Panc1 (cell line): ENCODE measurements at places on chromosomes 16 and 17. TPM values are rescaled to one million over a fixed set of nuclear protein-coding genes. Genes with fewer than 3 reads are reported as not detected.

DNA sequence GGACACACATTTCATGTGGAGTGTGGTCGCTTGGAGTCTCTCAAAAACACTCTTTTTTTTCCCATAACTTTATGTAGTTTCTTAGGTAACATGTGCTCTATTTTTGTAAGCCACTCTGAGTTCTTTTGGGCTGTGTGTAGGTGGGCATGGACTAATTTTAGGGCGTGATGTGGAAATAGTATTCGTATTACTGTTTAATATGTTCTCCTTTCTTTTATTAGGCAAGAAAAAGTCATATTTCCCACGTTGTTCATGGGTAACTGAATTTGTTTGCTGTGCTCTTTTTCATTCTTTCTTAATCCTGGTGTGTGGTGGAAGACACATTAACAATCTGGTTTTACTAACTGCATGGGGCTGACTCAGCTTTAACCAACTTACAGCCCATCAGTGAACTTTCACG is 27.4 kb downstream of the NDEL1 start:
- DNase-seq: no peak
- peaks cover 11% of the 10 kb centered on the region for H3K36me3 ChIP-seq
- no peak overlapping the region for H3K4me3 ChIP-seq
- no peaks in the 10 kb centered on the region for H3K4me1 ChIP-seq
- no peak overlapping the region for H3K27ac ChIP-seq
- no peaks in the 10 kb centered on the region for H3K27me3 ChIP-seq

- no peak for DNase-seq
- no peaks in the 10 kb centered on the region for H3K36me3 ChIP-seq
- no peak overlapping the region for H3K27ac ChIP-seq
- no peaks in the 10 kb centered on the region for H3K4me1 ChIP-seq
Measured at GRCh38 chr16:50598256-50598894, 50.2 kb downstream of the NKD1 start.

CDR2L gene
- 32.0 TPM for total RNA-seq

CCL17 gene
- not detected for total RNA-seq

DNA sequence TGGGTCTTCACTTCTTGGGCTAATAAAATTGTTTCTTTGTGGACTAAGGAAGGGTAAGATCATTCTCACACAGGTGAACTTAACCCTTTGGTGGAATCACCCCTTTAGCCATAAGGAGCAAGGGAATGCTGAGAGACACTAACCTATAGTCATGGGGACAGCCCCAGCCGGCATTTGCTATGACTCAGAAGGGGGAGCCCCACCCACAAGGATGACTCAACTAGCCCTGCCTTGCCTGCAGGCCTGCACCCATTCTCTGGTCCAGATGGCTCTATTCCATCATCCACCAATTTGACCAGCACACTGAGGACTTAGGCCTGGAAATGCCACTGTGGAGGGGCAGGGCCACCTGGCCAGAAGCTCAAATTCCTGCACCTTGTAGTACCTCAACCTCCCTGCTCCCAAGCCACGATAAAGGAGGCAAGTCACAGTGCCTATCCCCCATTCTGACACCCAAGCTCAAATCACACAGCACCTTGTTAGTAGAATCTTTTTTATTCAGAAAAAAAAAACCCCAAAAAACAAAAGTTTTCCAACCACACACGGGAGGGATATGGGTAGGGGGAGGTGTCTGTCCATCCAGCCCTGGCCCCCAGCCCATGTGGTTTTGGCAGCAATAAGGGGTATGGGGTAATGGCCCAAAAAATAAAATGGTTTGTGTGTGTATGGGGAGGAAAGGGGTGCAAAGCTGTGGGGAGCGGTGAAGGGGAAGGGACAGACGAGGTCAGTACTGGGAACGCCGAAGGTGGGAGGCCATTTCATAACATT is 3.0 kb downstream of the PFN1 start:
- peaks cover 28% of the 10 kb centered on the region for H3K4me1 ChIP-seq
- peaks cover 14% of the 10 kb centered on the region for H3K36me3 ChIP-seq
- peak; percentile 83 for DNase-seq
- H3K27ac ChIP-seq: peak overlapping the region; percentile 94

BICDL2 gene
- total RNA-seq: 0.21 TPM

- H3K4me3 ChIP-seq: peak overlapping the region; percentile 25
- no peaks in the 10 kb centered on the region for H3K36me3 ChIP-seq
- H3K27ac ChIP-seq: peak overlapping the region; percentile 88
- no peaks in the 10 kb centered on the region for H3K27me3 ChIP-seq
Measured at GRCh38 chr17:80071116-80071841, 30.1 kb upstream of the GAA start.

CCL7 gene
- total RNA-seq: 0.31 TPM

GRCh38 chr17:80154166-80154565 is 7.2 kb upstream of the EIF4A3 start:
- H3K4me3 ChIP-seq: no peak overlapping the region
- no peaks in the 10 kb centered on the region for H3K27me3 ChIP-seq
- H3K27ac ChIP-seq: no peak overlapping the region

DNA sequence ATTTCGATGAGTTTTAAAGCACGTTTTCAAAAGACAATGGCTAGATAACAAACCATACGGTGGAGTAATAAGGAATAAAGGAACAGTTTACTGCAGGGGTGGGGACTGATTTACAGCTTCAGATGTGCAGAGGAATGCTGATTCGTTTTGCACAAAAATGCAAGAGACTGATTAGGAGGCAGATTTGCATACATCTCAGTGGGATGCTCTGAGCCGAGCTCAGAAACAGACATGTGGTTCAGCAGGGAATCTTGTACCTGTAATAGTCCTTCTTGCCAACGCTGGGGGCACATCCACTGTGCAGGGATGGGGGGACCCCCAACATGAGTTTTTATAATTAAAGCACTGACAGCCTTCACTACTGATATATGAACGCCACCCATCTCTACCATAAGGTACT is 308.0 kb downstream of the GRIN2A start:
- no peaks in the 10 kb centered on the region for H3K36me3 ChIP-seq
- H3K27ac ChIP-seq: no peak overlapping the region
- H3K4me3 ChIP-seq: no peak overlapping the region
- no peak for DNase-seq
- no peaks in the 10 kb centered on the region for H3K27me3 ChIP-seq

DNA sequence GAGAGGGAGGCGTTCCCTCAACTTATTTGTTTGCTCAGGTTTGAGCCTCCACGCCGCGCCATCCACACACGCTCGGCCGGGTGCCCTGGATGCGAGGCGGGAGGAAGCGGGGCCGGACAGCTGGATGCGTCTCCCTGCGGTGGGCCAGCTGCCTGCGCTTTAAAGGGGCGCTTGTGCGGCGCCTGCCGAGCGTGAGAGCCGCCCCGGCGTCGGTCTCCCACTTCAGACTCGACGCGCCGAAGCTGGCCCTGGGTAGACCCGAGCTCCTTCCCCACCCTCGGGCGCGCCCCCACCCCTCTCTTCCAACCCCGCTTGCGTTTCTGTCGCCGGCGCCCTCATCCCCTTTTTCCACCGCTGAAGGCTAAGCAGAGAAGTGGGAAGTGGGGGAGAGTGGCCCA is 527 bp upstream of the CHAD start:
- no peaks in the 10 kb centered on the region; the same call in 1 of the 2 replicates for H3K4me1 ChIP-seq
- no peaks in the 10 kb centered on the region for H3K36me3 ChIP-seq
- no peak overlapping the region for H3K27ac ChIP-seq

B9D1 gene
- 19.1 TPM for total RNA-seq

- DNase-seq: no peak
- no peaks in the 10 kb centered on the region for H3K27me3 ChIP-seq
- H3K27ac ChIP-seq: no peak overlapping the region
- H3K36me3 ChIP-seq: no peaks in the 10 kb centered on the region
- H3K4me1 ChIP-seq: peaks cover 5% of the 10 kb centered on the region; the same call in 1 of the 2 replicates
- no peak overlapping the region for H3K4me3 ChIP-seq
Measured at GRCh38 chr17:30605027-30605426, 127.8 kb downstream of the GOSR1 start.

NOS2 gene
- 0.08 TPM for total RNA-seq

DNA sequence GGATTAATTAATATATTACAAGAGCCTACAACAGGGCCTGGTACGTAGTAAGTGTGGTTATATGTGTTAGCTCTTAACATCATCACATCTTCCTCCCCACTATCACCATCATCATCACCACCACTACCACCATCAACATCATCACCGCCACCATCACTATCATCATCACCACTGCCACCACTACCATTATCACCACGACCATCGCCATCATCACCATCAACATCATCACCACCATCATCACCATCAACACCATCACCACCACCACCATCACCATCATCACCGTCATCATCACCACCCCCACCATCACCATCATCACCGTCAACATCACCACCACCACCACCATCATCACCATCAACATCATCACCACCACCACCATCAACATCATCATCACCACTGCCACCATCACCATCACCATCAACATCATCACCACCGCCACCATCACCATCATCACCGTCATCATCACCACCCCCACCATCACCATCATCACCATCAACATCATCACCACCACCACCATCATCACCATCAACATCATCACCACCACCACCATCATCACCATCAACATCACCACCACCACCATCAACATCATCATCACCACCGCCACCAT is 7.8 kb upstream of the IL4R start:
- DNase-seq: no peak
- no peak overlapping the region for H3K27ac ChIP-seq
- H3K4me1 ChIP-seq: no peaks in the 10 kb centered on the region

STARD3 gene
- 44.8 TPM for total RNA-seq

ZNF768 gene
- 68.3 TPM for total RNA-seq

SMTNL2 gene
- total RNA-seq: not detected

SULT1A2 gene
- not detected for total RNA-seq

- H3K27me3 ChIP-seq: no peaks in the 10 kb centered on the region
- no peak for DNase-seq
- H3K4me1 ChIP-seq: no peaks in the 10 kb centered on the region
- H3K36me3 ChIP-seq: no peaks in the 10 kb centered on the region
- no peak overlapping the region for H3K4me3 ChIP-seq
Measured at GRCh38 chr17:34068571-34068970, 186.5 kb upstream of the CCL2 start.

DNA sequence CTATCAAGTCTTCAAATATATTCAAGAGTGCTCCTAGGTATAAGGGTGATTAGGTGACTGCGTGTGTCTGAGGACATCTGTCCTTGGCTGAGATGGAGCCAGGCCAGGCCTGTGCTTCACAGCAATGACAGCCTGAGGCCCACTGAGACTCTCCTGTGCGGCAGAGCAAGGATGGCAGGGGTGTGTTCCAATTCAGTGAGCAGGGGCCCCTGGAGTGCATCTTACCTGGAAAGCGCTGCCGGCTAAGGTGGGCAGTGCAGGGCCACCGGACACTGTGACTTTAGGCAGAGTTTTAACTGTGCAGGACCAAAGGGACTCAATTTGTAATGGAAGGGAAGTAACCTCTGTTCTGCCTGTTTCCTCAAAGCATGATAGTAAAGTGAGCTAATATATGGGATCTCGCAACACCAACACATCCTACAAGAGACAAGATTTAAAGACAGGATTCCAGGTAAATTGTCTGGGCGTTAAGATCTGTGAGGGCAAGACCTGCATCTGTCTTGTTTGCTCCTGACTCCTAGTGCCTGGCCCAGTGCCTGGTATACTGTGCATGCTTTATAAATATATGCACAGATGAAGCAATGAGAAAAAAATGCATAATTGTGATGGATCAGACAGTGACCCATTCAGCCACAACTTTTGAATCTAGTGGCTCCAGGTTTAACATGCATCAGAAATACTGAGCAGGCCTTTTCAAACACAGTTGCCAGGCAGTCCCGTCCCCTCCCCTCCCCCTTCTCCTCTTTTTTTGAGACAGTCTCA is 86.7 kb downstream of the MRC2 start:
- no peak overlapping the region for H3K4me3 ChIP-seq
- H3K36me3 ChIP-seq: no peaks in the 10 kb centered on the region
- H3K4me1 ChIP-seq: peaks cover 2% of the 10 kb centered on the region; the same call in 1 of the 2 replicates
- no peaks in the 10 kb centered on the region for H3K27me3 ChIP-seq
- no peak for DNase-seq

ADGRG1 gene
- total RNA-seq: 13.1 TPM

DNA sequence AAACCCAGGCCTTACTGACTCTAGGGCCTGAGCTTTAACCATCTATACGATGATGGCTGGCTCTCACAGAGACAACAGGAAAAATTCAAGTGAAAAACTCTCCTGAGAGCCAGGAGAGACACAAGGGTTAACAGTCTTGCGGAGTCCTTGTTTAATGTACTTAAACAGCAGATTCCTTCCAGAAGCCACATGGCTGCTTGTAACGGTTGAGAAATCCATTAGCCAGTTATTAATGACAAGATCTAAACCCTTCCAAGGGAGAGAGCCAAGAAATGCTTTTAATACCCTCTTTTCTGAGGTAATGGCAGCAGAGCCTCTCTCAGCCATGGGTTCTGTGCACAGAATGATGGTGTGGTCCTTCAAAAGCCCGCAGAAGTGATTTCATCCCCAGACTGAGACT is 5.2 kb upstream of the ALDOA start:
- no peak overlapping the region for H3K4me3 ChIP-seq
- no peak overlapping the region for H3K27ac ChIP-seq
- no peak for DNase-seq
- no peaks in the 10 kb centered on the region; the same call in 1 of the 2 replicates for H3K36me3 ChIP-seq
- H3K4me1 ChIP-seq: peaks cover 15% of the 10 kb centered on the region
- no peaks in the 10 kb centered on the region for H3K27me3 ChIP-seq
